ENCODE measurements at places on chromosomes 3 and 15.

GRCh38 chr3:157248590-157249422 lies 88.9 kb upstream of the CCNL1 start:
- peak; percentile 72 for DNase-seq

DNA sequence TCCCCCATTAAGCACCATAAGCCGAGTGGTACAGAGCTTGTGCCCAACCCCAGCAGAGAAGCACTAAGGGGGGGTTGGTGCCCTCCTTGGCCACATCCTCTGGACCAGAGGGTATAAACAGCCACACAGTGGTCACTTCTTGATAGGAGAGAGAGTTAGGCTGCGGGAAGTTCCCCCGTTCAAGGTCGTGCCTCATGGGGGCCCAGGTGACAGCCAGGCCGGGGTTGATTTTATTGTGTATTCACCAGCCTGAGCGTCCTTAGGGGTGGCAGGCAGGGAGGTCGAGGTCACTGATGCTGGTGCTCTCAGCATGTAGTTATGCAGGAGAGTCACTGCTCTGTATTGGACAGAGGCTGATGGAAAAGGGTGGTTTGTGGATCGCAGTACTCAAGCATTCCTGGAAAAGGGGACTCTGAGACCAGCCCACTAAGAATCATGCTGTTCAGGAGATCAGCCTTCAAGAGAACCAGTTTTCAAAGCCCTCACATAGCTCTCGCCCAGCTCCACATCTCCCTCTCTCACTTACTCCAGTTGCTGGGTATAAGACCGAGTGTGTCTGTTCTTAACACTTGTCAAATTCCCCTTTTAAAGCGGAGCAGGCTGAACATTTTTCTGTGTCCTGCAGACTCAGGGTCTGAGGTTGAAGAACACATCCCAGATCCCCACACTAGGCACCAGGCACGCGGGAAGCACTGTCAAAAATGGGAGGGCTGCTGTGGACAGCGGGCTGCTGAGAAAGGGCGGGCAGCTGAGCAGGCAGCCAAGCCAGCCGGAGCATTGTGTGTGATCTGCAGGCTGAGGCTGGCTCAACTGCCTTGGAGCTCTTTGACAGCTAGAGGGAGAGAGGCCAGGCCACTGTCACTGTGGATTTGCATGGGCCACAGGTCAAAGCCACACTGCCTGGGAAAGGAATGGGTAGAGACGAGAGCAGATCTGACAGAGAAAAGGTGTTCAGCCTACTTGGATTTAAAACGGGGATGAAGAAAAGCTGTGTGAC lies 279.3 kb upstream of the LRRFIP2 start:
- no peak for DNase-seq

DNA sequence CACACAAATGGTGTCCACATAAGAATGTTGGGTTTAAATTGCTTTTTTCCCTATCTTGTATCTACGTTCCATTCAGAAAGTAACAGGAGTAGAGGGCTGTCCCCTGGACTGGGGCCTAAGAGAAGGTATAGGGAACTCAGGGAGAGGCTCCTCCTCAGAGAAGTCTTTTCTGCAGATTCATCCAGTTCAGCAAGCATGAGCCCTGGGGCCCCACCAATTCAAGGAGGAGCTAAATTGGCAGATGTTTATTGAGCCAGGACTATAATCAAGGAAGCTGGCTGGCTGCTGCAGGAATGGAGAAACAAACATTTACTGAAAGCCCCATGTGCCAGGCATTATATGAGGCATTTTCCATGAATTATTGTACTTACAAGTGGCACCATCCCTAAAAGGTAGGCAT lies 22.1 kb upstream of the LARS2 start:
- DNase-seq: no peak

DNA sequence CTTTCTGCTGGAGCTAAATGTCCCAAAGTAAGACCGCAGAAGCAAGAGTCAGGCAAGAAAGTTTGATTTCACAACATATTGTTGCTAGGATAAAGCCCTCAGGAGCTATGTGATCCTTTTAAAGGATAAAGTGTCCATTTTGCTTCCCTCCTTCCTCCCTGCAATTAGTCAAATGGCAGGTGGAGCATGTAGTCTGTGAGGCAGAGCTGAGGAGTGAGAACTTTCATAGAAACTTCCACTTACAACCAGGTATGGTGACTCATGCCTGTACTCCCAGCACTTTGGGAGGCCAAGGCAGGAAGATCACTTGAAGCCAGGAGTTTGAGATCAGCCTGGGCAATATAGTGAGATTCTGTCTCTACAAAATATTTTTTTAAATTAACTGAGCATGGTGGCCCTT lies 25.2 kb upstream of the RHCG start:
- DNase-seq: no peak

DNA sequence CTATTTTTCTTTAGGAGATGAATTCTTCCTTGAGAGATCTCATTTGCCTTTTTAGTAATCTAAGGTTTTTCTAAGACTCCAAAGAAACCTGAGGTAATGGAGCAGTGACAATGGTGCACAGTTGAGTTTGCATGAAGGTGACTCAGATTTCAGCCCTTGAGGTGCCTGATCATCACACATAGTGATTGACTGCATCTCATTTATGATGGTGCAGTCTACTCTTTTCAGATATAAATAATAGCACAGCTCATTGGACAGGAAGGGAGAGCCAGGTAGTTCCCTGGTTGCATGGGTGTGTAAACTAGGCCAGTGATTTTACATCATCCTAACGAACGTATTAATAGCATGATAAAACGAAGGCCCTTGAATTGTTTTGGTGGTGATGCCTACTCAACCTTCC lies 86.1 kb upstream of the SAMMSON start:
- DNase-seq: no peak

DNA sequence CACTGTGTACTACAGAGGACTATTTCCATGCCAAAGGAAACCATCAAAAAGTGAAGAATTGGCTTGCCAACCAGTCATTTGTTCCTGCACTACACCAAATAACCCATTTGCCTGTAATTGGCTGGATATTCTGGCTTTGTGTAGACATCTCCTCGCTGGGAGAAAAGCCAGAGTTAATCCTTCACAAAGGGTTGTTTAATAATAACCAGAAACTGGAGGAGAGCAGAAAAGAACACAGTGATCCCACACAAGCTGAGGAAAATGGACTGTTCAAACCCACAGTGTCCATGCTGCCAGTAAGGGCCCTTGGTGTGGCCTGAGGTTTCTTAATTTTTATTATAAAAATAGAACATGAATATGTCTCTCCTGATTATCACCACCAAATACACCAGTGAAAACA lies 294.0 kb downstream of the RORA start:
- DNase-seq: no peak

- DNase-seq: peak; percentile 47
These were observed 655 bp upstream of the TMOD3 start for GRCh38 chr15:51828621-51829375.

GRCh38 chr15:70374096-70374495 lies 276.4 kb upstream of the TLE3 start:
- DNase-seq: no peak

Measured in urothelium cell line (cell line).